ENCODE measurements at places on chromosomes 7 and 10.

DNA sequence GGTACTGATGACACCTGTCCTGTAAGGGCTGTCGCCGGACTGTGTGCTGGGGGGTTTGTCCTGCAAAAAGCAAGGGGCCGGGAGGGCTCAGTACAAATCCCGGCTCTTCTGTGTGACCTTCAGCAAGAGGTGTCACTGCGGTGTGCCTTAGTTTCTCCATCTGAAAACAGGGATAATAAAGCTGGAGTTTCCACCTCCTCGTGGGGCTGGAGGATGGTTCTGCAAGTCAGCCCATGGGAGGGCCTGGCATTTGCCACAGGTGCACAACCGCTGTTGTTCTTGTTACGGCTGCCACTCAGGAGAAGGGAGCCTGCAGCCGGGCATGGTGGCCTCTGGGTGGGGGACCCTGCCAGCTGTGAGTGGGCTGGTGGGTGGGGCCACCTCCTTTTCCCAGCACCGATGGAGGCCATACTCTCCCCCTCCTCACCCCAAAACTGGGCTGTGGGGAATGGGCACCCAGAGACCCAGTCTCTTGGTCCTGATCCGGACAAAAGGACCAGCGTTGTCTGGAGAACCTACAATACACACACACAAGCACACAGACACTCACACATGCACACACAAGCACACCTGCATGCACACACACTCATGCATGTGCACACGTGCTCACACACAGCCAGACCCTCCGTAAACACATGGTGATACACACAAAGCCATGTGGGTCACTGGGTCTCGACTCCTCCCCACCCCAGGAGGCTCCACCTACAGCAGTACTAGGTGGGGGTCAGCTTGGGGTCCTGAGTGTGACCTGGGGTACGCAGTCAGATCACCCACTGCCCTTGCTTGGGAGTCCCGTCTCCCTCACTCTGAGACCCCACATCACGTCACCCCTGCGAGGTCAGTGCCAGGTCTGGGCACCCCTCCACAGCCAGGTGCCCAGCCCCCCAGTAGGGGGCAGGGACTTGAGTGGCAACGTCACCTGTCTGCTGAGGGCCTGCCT is 34.1 kb downstream of the ELFN1 start:
- DNase-seq, result no peak

GRCh38 chr7:18780938-18781337 is 285.4 kb downstream of the HDAC9 start:
- no peak for DNase-seq

DNA sequence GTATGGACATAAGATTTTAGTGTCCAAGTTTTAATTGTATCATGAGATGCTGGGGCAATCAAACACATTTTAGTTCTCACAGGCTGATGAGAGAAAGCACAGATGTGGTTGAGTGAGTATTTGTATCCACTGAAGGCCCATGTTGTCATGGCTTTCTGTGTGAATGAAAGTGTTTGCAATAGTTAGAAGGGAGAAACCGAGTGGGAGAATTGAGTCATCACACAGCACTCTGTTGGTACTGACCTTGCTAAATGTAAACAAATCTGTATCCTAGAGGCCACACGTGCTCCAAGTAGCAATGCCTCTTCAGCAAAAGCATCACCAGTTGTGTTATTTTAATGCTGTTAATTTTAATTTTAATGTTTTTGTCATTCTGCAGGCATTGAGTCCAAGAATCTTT is 121.2 kb downstream of the EMX2 start:
- DNase-seq, result no peak

DNA sequence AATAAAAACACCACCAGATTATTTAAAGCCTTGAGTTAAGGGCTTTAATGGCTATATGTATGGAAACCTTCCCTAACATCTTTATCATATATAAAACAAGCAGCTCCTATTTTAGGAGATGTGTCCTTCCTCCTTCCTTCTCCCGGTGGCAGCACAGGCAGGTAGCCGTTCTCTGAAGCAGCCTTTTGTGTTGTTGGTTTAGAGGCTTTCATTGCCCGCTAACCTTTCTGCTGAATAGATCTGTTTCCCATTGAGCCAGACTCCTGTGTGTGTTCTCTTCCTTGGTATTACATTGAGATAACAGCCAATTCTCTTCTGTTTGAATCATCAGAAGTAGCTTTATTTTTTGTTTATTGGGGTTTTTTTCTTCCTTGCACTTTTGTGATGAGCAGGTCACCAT is 131.3 kb downstream of the CACNB2 start:
- DNase-seq, result no peak

DNA sequence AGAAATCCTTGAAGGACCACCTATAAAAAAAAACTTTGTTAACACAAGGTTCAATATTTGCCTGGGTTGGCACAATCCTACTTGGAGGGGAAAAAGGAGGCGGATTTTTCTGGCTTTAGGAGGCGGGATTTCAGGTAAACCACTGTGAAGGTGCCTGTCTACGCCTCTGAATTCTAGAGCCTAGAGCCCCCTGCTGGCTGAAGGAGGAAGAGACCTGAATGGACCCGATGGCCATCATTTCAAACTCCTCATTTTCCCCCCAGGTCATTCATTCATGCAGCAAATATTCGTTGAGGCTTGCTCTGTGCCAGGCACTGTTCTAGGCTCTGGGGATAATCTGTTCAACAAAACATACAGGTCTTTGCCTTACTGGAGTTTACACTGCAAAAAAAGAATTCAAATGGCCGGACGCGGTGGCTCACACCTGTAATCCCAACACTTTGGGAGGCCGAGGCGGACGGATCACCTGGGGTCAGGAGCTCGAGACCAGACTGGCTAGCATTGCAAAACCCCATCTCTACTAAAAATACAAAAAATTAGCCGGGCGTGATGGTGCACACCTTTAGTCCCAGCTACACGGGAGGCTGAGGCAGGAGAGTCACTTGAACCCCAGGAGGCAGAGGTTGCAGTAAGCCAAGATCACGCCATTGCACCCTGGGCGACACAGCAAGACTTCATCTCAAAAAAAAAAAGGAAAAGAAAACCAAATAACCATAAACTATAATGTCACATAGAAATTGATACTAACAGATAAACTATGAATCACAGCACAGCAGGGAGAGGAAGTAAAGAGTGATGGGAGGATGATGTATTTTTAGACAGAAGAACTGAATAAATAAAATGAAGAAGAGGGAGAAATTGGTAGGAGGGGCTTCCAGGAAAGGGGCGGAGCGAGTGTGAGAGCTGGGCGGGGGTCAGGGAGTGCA is 90.1 kb upstream of the NFE2L3 start:
- peak; percentile 15 for DNase-seq

- no peak for DNase-seq
Measured at GRCh38 chr10:88992921-88993524, 2.4 kb downstream of the FAS start.

DNA sequence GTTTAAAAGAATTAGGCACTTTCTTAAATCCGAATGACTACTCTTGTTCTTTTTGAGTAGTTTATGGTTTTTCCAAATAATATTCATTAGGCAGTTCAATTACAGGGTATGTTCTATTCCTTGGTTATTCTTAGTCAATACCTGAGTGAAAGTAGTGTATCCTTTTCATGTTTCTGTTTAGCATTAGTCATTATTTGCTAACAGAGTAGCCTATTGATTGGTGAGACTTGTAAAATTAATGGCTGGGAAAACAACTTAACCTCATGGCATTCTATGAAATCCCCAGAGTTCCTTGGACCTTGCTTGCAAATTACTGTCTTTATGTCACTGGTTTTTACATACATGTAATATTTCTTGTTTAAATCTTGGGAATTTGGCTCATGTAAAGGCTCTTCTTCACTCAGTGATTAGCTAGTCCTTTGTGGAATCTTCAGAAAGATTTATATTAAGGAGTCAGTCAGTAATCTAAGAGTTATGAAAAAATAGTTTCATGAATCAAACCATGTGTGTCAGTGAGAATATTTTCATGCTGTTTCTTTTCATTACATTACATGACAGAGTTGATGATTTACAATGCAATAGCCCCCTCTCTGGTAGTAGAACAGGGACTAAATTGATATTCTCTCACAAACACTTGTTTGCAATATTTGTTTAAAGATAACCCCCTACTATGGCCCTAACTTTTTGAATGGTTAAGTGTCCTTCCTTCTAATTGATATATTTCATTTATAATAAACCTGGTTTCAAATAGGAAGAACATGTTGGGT is 81.5 kb upstream of the LRRTM3 start:
- DNase-seq, result no peak

DNA sequence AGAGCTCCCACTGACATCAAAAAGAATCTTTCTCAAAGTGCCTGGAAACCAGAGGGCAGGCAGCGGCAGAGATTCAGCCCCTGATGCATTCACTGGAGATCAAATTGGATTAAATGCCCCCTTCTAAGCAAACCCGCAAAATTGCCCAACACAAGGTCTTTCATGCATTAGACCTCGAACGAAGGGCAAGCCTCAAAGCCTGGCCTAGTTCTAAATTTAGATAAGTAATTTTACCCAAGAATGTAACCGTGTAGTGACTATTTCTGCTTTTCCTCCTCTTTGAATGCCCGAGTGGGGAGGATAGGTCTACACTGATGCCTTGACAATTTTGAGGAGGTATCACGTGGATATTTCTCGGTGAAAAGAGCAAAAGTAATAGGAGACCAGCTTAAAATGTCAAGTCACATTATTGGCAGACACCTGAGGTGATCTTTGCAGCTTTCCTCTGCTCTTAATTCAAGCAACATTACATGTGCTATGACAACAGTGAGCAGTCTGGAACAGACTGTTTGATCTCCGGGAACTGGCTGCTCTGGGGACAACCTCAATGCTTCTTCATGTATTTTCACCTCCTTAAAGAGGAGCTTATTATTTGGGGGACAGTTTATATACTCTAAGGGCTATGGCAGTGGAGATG is 1263.5 kb upstream of the AUTS2 start:
- DNase-seq, result no peak

- DNase-seq, result no peak
Measured at GRCh38 chr10:25639646-25640045, 294.4 kb upstream of the MYO3A start.

- no peak for DNase-seq
Measured at GRCh38 chr10:11131112-11131639, 113.5 kb downstream of the CELF2 start.

- DNase-seq, result no peak
Measured at GRCh38 chr10:17123961-17124360, 5.7 kb downstream of the CUBN start.

DNA sequence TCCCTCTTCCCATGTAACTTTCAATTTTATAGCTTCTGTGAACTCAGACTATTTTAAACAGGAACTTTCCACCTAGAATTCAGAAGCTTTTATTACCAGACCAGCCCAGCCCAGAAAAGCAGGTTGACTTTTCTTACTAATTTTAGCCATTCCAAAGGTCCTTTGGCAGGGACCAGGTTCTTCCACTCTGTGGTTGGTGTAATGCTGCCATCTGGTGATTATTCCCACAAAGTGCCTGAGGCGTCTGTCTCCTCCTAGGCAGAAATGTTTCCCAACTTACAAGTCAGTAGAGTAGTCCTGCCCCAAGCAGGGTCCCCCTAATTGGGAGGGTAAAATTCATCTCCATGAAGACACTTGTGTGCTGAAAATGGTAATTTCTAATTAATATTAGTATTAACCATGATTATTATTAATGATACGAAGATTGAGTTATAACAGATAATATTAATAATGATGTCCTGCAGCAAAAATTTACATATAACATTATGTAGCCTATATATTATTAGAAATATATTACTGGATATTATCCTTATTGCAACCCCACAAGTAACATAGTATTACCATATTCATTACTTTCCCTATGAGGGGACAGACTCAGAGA is 53.0 kb upstream of the PPP1R17 start:
- peak; percentile 77 for DNase-seq

DNA sequence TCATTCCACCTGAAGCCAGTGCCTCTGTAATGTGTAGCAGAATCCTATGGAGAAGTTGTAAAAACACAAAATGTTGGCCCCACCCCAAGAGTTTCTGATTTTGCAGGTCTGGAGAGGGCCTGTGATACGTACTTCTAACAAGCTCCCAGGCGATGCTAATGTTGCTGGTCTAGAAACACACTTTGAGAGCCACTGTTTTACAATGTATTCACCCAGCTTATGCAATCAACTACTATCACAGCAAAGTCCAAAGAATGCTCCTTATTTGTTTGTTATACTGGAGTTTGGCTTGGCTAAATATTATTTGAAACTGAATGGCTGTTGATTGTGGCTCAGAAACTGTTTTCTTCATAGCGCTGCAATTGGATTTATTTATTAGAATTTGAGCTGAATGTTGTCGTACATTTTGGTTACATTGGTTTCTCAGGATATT is 44.3 kb downstream of the DNAJB9 start:
- DNase-seq, result no peak

DNA sequence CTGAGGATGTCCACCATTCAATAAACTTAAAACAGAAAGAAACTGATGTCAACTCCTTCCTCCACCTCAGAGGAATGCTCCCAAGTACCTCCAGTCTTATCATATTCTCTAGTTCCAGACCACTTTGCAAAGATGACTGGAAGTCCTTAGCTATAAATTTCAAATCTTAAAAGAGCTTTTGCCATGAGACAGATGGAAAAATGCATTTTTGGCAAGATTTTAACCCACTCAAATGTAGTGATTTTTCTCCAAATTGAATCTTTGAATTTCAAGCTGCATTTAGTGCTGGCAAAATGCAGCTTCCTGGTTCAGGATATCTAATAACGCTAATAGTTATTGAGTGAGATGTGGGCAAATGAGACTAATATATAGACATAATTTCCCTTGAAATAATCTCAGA is 33.2 kb downstream of the DGKI start:
- DNase-seq, result no peak

GRCh38 chr10:129766611-129767550 is 197.2 kb downstream of the EBF3 start:
- no peak for DNase-seq

DNA sequence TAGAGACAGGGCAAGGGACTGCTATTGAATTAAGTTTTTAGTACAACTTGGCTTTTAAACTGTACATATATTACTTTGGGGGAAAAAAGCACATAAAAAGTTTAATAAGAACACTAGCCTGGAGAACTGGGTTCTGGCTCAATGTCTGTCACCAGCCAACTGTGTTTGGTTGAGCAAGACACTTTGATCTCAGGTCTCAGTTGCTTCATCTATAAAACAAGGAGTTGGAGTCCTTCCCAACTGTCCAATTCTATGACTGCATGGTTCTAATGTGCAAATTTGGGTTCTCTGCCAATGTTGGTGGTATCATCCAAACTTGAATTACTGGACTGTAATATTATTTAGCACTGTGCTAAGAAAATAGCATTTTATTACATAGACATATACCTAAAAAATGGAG is 50.3 kb downstream of the ATXN7L1 start:
- no peak for DNase-seq

DNA sequence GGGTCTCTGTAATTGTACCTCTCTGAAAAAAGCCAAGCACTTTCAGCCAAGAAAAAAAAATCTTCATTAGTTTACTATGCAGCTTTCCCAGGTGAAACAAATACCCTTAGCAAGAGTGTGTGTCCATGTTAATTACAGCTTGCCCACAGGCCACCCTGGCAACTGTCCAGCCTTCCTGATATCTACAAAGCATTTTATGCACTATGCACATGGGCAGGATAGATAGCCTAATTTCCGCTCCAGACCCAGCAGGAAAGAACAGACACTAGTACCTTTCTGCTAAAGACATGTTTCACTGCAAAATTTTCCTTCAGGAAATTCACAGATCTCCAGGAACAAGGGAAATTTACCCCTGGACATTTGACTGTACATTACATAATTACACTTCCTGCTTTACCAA is 24.4 kb downstream of the CACNA2D1 start:
- DNase-seq, result peak; percentile 38
